ENCODE measurements at places on chromosomes 2 and 18.

GRCh38 chr2:236646441-236646840, 76.8 kb downstream of the ACKR3 start:
- DNase-seq = no peak

GRCh38 chr2:207328944-207329386, 163.2 kb upstream of the KLF7 start:
- DNase-seq = no peak

DNA sequence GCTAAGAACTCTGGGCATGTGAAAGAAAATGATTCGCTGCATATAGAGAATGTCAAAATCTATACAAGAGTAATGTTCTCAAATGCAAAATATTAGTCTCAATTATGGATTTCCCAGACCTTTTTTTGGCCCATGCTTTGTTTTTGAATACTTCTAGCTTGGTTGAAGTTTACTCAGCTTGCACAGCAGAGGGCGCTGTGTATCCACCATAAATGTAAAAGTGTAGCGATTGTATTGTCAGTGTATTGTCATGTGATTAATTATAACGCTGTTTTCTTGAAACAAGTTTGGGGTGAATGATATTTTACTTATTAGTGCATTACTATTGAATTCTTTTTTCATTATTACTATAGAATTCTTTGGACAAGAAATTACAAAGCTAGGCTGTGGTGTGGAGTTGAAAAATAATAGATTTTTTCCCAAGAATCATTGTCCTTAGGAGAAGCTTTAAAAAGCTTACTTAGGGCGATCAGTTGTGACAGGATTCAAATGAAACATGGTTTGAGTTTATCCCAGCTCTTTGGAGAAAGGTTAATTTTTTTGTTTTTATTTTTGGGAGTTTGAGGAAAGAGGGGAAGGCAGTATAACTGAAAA, 98.3 kb downstream of the PIK3C3 start:
- peak; percentile 70 for DNase-seq

DNA sequence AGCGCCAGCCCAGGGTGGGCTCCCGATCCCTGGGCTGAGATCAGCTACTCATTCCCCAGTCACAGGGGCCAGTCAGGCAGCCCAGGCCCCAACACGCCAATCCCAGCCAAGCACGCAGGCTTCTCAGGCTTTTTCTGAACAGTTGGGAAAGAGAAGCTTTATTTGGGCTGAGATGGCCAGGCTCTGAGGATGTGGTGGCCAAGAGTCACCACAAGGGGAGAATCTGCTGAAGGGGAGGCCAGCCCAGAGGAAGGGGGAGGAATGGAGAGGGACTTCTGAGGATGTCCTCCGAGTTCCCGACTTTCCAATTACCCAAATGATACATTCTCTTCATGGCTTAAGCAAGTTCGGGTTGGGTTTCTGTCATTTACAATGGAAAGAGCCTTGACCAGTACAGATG, 2.8 kb upstream of the DIPK1C start:
- no peak for DNase-seq

- no peak for DNase-seq
Observed at GRCh38 chr2:29323961-29324360, 208.7 kb downstream of the CLIP4 start.

DNA sequence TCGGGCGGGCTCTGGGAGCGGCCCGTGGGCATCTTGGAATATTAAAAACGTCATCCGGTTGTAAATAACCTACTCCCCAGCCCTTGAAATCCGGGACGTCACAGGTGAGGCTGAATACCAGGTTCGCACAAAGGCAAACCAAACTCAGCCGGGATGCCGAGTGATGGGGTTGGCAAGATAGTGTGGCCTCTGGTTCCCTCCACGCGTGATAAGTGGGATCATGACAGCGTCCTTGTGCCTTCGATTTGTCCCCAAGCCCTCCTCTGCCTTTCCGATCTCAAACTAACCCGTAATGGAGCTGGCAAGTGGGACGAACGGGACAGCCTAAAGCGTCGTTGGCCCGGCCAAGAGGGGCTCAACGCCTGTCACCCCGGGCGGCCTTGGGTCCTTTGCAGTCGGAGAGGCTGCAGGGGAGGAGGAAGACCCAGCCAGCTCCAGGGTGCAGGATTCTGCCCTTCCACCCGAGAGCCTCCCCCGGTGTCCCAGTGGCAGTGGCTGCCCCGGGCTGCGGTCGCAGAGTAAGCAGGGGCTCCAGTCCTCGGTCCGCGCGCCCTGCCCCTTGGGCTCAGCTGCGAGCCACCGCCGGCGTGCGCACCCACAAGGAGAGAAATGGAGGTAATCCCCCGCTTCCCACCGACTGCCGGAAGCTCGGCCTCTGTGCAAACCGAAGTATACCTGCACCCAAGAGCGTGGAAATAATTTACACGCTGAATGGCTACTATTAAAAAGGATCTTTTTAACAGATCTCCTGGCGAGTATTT, 13.4 kb upstream of the PAX3 start:
- DNase-seq = no peak

DNA sequence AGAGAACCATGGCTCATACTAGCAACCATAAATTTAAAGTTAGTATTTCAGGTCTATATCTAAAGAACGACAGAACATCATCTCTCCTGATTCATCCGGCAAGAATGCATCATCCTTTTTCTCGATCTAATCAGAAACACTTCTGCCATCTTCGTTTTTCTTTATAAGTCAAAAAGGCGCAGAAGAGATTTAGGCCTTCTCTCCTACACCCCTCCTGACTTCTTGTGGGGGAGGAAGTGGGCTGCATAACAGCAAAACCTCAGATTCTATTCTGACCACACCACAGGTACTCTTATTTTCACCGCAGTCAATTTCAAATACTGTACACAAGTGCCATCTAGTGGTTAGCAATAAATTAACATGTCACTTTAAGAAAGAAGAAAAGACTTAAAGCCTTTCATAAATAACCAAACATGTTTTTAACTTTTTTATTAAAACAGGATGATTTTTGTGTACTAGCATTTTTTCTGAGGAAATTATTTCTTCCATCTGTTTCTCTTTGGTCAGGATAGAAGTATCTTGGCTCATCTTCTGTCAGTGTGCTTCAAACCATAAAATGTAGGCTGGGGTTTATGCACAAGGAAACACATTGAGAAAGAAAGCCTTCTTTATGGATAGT, 48.4 kb upstream of the PIK3C3 start:
- peak; percentile 29 for DNase-seq

- DNase-seq = no peak
Observed at GRCh38 chr2:125746321-125747164, 909.4 kb upstream of the GYPC start.

DNA sequence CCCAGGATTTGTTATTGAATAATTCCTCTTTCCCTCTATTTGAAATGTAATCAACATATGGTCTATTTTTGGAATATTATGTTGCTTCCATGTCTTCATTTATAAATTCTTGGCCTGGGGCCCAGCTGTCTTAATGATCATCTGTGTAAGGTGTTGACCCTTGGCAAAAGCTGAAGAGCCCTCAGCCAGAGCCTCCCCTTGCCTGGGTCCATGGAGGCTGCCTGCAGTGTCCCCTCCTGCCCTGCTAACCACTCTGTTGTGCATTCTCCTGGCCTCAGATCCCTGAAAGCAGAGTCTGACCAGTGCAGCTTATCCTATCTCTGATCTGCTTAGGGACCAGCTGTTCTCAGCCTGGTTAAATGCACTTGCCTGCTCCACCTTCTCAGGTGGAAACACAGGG, 226.1 kb upstream of the APCDD1 start:
- DNase-seq = no peak

DNA sequence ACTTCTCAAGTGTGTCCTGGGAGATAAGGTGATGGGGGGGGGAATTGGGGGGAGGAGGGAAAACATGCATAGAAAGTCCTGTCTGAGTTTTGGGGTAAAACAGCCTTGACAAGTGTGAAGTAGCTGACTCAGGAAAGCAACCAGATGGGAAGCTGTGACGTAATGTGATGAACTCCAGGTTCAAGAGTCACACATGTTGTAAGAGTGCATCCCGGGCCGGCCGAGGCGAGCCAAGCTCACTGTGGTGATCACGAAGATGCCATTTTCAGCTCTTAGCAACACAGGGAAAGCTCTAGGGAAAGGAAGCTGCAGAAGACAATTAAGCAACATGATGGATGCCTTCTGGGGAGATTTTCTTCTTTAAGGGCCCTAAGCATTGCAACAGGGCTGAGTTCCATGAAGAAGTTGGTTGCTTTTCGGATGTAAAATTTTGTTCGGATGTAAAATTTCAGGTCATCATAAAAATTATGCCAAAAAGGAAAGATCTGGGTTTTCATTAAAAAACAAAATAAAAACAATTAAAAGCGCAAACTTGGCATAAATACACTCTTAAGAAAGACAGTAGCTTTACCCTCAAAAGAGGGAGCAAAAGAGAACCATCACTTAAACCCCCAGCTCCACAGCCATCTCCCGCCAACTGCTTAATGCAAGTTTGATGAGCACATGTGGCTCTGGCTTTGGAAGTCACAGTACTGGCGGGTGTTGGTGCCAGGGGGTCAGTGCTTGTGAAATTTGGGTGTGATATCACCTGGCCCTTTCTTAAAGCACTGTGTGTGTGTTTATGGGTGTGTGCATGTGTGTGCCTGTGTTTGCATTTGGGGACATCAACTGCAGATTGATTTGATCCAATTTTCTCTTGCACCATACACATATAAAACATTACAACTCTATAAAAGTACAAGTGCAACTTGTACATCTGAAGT, 19.1 kb downstream of the SERTAD2 start:
- DNase-seq = no peak

DNA sequence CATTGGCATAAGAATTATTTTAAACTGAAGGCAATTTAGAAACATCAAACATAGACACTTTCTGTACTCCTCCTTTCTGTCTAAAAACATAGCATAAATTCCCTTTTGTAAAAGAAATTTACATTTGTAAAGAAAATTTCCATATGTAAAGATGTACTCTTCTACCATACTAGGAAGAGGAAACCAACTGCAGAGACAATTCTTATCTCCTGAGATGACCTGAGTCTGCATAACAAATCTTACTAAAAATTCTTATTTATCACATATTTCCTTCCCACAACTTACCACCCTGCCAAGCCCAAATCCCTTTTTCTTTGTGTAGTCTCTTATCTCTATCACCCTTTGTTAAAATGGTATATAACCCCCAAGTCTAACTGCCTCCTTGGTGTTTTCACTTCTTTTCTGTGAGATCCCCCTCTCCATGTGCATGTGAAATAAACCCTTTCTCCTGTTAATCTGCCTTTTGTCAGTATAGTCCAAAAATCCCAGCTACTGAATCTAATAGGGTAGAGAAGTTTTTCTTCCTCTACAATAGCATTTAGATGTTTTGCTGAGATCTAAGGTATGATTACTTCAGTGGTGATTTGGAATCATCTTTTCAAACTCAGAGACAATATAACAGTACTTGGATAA, 81.0 kb downstream of the CHN1 start:
- no peak for DNase-seq

GRCh38 chr18:2002151-2002550, 569.2 kb downstream of the METTL4 start:
- DNase-seq = no peak

GRCh38 chr18:44599412-44599811, 81.3 kb upstream of the SETBP1 start:
- no peak for DNase-seq

GRCh38 chr2:119255760-119256581, 32.3 kb downstream of the STEAP3 start:
- no peak for DNase-seq

DNA sequence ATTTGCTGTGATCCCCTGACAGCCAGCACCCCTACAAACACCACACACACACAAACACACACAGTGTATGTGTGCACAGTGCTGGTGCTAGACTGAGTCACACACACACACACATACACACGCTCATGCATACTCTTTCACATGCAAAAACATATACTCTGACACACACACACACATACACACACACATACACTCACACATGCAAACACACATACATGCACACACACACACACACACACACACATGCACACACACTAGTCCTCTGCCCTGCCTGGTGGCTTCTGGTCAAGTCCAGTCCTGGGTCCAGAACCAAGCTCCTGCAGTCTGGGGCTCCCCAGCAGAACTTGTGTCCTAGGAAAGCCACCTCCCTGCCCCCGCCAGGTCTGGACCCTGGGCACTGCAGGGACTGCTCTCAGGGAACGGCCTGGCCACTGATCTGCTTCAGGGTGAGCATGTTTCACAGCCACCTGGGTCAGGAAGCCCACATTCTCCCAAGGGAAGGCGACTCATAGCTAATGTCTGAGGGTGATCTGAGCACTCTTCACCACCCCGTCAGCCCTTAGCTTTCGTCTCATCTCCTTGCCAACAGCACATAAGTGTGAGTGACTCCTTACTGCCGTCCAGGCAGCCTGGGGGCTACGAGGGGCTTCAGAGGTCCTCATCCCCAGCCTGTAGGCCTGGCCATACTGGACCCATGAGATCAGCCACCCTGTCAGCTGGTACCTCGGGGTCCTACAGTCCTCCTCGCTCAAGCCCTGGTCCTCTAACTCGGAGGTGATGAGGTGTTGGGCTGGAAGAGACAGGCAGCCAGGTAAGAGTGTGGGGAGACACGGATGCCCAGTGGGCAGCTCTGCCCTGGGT, 88.1 kb downstream of the MCFD2 start:
- no peak for DNase-seq

GRCh38 chr2:231174211-231174651, 24.2 kb upstream of the ARMC9 start:
- no peak for DNase-seq

DNA sequence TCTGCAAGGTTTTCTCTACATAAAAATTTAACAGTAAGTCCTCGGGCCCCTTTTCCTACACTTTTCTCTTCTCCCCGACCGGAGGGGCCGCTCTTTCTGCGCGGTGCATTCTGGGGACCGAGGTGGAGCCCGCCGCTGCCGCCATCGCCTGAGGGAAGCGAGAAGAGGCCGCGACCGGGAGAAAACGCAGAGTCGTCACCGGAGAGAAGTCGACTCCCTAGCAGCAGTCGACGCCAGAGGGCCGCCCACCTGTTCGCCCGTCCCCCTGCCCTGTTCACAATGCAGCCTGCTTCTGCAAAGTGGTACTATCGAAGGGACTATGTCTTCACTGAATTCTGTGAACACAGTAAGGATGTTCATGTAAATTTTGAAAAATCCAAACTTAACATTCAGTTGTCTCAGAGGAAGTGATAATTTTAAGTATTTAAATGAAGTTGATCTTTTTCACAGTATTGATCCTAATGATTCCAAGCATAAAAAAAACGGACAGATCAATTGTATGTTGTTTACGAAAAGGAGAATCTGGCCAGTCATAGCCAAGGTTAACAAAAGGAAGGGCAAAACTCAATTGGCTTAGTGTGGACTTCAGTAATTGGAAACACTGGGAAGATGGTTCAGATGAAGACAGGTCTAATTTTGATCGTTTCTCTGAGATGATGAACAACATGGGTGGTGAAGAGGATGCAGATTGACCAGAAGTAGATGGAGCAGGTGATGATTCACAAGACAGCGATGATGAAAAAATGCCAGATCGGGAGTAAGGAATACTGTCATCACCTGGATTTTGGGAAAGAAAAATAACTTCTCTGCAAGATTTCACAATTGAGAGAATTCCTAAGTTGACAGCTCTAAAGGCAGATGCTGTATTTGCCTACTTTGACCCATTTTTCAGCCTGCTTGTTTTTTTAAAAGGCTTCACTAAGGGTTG, 55.8 kb downstream of the ASXL2 start:
- peak; percentile 65 for DNase-seq

DNA sequence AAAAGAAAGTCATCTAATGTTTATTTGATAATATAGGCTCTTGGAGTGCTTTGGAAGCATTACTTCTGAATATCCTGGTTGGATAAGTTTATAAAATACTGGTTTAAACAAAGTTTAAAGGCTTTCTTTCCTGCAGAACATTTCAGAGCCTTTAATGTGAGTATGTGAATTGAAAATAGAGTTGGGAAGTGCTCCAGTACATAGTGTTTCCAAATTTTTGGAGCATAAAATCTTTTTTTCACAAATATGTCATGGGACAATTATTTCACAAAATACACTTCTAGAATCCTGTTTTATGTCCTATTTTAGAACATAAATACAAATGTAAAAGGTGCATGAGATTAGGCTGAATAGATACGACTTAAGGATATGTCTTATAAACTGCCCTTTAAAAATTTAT, 158.9 kb upstream of the HNRNPA3 start:
- no peak for DNase-seq

Measured in stimulated activated CD4-positive, alpha-beta T cell treated with anti-CD3 and anti-CD28 coated beads, Interleukin-2, amount 100 ng/mL, for 24 hours (primary cell).